Fibroblast of mammary gland (primary cell): ENCODE measurements at places on chromosomes 7 and 10.

- DNase-seq = no peak
Measured at GRCh38 chr10:35056133-35056532, 34.0 kb downstream of the CUL2 start.

DNA sequence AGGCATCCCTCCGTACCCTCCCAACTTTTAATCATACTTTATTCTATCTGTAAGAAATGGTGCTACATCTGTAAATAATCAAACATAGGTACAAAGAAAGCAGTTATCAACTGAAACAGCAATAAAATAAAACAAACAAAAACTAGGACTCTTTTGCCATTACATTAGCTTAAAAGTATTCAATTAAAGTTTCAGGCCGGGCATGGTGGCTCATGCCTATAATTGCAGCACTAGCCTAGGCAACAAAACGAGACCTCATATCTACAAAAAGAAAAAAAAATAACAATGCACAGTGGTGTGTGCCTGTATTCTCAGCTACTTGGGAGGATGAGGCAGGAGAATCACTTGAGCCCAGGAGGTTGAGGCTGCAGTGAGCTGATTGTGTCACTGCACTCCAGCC is 161.9 kb downstream of the SGMS1 start:
- DNase-seq = no peak

GRCh38 chr10:16408379-16408778 is 28.4 kb upstream of the PTER start:
- no peak for DNase-seq

GRCh38 chr10:34679177-34679576 is 135.9 kb downstream of the PARD3 start:
- no peak for DNase-seq

DNA sequence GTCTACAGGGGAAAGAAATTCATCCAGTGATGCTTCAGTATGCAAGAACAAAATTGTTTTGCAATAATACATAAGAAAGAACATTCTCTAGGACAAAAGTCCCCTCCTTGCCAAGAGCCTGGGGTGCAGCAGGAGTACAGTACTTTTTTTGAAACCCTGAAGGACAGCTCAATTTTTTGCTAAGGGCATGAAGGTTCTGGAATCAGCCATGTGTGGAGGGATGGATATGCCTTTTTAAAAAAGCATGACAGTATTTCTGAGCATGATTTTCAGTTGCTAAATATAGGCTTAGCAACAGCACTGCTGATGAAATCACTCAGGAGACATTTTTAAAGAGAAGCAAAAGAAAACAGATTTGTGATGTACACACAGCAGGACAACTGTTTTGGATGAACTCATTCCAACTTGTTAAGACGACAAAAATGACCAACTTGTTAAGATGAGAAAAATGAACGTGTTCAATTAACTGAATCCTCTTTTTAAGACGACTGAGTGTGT is 39.3 kb downstream of the HBP1 start:
- peak; percentile 42 for DNase-seq

DNA sequence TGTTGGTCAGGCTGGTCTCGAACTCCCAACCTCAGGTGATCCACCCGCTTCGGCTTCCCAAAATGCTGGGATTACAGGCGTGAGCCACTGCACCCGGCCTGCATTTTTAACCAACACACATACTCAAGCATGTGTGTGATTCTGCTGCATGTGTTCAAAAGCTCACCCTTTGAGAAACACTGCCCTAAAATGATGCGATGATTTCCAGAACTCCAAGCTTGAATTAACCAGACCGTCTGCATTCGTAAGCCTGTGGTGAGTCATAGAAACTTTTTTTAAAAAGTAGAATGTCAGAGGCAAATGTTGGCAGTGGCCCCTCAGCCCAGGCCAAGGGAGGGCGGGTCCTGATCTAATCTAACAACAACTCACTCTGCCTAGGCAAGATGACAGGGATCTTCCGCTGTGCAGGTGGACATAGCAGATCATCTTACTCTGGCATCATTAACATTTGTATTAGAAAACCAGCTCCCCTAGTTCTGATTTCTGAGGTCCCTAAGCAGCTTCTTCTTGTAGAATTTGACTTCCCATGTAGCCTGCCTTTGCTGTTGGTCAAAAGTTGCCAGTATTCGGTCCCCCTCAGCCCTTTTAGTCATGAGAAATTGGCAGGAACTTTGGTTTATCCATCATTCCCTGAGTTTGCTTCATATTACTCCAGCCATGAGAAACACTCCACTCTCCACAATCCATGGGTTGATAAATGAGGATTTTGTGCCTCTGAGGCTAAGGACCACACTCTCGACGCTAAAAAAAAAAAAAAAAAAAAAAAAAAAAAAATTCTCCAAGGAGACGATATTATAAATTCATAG is 190.4 kb downstream of the SKIDA1 start:
- peak; percentile 97 for DNase-seq

DNA sequence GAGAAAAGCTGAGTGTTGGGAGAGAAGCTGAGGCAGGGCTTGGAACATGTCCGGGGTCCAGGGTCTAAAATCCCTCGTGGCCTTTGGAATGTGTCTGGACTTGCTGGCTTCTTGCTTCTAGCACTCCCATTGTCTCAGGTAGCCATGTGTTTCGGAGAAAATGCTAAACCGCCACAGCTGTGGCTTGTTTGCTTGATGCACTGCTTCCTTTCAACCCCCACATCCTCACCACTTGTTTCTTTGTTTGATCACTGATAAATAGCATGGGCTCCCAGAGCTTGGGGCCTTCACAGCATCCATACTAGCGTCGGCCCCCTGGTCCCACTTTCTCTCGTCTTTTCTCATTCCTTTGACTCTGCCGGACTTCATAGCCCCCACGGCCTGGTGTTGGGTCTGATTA is 102.7 kb downstream of the ANKRD26 start:
- DNase-seq = no peak

DNA sequence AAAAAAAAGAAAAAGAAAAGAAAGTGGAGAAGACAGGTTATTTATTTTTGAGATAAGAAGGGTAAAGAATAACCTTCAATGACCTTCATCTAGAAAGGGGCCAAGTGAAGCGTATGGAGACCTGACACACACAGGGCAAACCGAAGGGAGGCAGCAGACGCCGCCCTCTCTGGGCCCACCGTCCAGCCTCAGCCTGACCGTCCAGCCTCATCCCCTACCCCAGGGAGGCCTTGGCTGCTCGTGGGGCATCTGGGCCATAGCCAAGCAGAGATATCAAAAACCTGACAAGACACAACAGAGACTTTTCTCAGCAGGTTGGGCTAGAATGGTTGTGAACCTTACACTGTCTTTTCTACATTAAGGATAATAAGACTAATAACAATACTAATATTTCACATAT is 10.9 kb downstream of the PRKAG2 start:
- DNase-seq = no peak

- DNase-seq = no peak
Measured at GRCh38 chr10:72690071-72690755, 1.7 kb upstream of the MCU start.

DNA sequence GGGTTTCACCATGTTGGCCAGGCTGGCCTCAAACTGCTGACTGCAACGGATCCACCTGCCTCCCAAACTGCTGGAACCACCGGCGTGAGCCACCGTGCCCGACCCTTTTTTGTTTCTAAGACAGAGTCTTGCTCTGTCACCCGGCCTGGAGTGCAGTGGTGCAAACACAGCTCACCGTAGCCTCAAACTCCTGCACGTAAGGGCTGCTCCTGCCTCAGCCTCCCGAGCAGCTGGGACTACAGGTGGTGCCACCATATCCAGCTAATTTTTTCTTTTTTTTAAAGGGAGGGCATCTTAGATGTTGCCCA is 36.4 kb downstream of the ADAP1 start:
- no peak for DNase-seq
